NCI-H1092 treated with DMSO at 0.1 percent for 48 hours (cell line): ENCODE measurements at places on chromosomes 1 and 21.

GRCh38 chr21:20451046-20451445, 547.2 kb upstream of the NCAM2 start:
- no peak for DNase-seq

GRCh38 chr1:112888630-112889029, 67.4 kb downstream of the SLC16A1 start:
- DNase-seq: no peak

DNA sequence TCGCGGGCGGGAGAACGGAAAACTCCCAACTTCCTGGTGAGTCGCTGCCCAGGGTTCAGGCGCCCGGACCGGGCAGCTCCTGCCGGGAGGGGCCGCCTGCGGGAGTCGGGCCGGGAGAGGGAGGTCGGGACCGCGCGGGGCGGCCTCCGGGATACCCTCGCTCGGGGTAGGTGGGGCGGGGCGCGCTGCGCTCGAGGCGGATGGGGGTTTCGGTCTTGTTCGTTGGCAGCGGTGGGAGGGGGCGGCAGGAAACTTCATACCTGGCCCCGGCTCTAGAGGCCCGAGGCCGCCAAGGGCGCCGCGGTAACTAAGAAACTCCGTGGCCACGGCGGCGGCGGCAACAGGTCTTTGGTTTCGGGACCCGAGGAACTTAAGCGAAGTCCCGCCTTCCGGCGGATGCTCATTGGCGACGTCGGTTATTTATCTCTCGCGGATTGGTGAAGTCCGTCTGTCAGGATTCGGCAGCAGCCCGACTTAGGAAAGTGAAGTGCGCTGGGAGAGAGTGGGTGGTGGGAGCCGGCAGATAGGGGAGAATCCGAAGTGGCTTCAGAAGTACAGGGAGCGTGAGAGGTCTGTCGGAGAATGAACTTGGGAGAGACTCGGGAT, 546 bp downstream of the NEK7 start:
- peak; percentile 86 for DNase-seq

GRCh38 chr1:940107-941014, 16.6 kb downstream of the SAMD11 start:
- DNase-seq: peak; percentile 22

DNA sequence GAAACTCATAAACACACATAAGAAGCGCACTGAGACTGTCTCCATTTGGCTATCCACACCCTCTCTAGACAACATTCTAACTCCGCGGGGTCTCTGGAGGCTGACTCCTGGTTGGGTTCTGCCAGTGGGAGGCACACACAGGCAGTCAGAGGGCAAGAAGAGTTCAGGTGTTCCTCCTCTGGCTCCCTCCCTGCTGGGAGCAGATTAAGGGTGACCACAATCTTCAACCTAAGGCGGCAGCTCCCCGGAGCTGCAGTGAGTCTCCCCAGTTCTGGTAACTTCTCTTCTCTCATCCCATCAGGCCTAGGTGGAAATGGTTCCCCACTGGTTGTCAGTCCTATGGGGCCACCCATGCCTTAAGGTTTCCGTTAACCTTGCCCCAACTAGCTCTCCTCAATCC, 7.4 kb upstream of the TENT5C start:
- no peak for DNase-seq

GRCh38 chr1:228037401-228038386, 30.9 kb downstream of the WNT3A start:
- DNase-seq: no peak

- DNase-seq: peak; percentile 52
Observed at GRCh38 chr1:214568328-214568727, 16.9 kb upstream of the PTPN14 start.
